ENCODE measurements at places on chromosomes 3 and 15.
A peak's percentile ranks its signal among the peaks of the same experiment; 100 is the strongest.

- no peak for DNase-seq
Measured at GRCh38 chr3:160435747-160436146, 13.8 kb downstream of the TRIM59 start.

DNA sequence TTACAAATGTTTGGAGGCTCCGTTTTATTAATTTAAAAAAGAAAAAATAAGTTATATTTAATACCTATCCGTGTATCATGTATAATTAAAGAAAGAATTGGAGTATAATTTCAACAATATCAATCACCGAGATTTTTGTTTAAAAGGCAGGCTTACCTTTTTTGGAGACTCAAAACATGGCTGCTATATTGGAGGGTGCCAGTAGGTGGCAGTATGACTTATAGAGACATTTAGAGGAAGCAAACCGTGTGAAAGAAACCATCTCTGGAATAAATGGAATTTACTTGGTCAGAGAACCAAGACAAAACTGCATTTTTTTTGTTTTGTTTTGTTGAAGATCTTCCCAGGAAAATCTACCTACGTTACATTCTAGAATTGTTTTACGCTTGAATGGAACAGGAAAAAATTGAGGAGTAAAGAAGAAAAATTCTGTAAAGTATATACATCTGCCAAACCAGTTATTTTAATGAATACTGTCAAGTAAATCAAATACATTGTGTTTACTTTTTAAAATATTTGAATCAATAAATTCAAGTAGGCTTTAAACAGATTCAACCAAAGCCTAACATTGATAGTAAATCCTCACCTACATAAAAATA, 802.6 kb upstream of the ALCAM start:
- DNase-seq, result peak; percentile 84

DNA sequence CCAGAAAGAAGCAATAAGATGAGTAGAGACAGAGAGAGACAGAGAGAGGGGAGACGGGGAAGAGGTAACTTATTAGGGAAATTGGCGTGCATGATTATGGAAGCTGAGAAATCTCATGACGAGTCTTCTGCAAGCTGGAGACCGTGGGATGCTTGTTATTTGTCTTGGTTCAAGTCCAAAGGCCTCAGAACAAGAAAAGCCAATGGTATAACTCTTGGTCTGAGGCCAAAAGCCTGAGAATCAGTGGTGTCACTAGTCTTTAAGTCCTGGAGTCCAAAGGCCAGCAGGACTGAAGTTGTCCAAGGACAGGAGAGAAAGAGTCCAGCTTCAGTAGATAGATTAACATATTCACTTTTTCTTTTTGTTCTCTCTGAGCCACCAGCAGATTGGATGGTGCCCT, 613.6 kb downstream of the CADM2 start:
- no peak for DNase-seq

GRCh38 chr15:96736384-96736783, 405.9 kb downstream of the NR2F2 start:
- DNase-seq, result no peak

DNA sequence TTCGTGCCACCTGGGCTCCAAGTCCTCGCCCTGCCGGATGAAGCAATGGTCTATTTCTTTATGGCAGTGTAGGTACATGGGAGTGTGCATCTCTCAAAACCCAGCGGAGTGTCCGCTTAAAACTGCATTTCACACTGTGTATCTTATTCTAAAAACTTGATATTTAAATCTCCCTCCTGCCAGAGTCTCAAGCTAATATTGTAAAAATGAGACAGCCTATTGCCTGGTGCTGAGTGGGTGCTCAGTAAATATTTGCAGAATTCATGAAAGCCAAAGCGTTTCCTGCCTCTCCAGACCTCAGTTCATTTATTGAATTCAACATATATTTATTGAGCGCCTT, 330 bp upstream of the TBC1D2B start:
- DNase-seq, result no peak

GRCh38 chr3:20055020-20055775, 15.0 kb downstream of the KAT2B start:
- DNase-seq, result peak; percentile 25

GRCh38 chr3:97880267-97880666, 58.5 kb downstream of the CRYBG3 start:
- no peak for DNase-seq

DNA sequence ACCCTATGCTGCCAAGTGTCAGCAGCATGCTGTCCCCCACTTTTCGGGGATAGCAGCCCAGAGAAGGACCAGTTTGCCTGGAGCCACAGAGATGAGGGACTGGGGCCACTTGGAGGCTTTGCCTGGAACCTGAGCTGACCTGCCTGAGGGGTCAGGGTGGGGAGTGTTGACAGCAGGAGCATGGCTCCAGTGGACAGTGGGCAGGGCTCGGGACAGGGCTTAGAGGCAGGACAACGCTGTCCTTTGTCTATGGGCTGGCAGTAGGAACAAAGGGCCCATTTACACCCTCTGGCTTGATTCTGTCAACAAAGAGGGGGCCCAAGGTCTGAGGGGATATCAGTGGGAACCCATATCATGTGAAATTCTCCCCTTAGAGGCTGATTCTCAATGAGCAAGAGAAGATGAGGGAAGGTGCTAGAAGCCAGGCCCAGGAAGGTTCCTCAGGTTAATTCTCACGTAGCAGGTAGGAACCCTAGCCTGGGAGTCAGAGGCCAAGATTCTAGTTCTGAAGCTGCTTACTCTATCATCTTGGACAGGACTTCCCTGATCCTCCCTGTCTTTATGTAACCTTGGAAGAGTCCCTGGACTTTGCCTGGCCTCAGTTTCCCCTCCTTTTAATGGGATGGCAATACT, 29.7 kb upstream of the HHATL start:
- DNase-seq, result no peak

- no peak for DNase-seq
Measured at GRCh38 chr15:42048821-42049200, 28.0 kb upstream of the PLA2G4E start.

- DNase-seq, result no peak
Measured at GRCh38 chr3:139830817-139831216, 104.2 kb upstream of the CLSTN2 start.

DNA sequence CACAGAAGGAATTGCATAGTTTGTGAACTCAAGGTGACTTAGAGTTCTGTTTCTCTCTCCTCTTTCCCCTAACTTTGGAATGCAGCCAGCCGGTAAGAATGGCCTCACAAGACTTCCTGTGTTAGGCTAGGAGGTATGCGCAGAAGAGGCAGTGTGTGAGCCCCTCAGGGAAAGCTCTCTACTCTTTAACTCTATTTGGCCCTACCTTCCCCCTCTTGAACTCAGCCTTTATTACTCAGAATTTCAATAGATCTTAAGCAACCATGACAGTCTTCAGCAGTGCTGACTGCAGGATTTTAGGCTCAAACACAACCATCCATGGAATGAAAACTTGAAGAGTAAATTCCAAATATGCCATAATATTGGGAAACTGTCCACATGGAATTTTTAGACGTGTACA, 209.5 kb downstream of the DTWD1 start:
- DNase-seq, result no peak

DNA sequence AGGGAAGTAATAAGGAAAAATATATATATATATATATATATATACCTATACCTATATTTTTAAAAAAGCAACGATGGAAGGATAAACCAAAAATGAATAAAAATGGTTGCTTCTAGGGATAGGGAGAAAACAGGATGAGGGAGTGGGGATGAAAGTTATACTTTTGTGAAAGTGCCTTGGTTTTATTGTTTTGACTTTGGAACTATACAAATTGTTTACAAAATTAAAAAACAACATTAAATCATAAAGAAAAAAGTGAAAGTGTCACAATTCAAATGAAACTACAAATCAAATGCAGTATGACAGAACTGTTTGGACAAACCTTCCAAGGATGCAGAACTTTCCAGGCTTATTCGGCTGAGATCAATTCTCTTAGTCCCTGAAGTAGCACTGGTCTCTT, 54.4 kb downstream of the SLC24A1 start:
- DNase-seq, result no peak

- DNase-seq, result no peak
Measured at GRCh38 chr3:61617651-61618050, 56.3 kb downstream of the PTPRG start.

- DNase-seq, result no peak
Measured at GRCh38 chr3:195221876-195222617, 48.9 kb downstream of the XXYLT1 start.

DNA sequence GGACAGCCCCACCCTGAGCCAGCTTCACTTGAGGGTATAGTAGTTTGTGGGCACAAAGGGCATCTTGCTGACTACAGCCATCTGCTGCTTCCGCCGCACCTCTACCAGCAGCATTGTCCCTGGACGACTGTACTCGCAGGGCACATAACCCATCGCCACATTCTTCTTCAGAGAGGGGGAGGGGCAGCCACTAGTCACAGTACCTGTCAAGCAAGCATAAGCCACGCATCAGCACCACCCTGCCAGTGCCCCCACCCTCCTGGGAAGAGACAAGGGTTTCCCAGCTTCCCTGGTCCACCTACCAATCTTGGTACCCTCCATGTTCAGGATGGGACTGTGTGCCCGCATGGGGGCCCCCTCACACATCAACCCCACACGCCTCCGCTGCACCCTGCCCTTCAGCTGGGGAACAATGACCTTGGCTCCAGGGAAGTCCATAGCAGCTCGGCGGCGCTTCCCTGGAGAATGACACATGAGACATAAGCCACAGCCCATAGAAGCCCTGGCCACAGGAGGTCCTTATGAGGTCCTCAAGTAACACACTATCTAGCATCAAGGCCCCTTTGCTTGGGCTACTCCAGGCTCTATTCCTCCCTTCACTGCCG, 4.7 kb downstream of the AMT start:
- DNase-seq, result no peak

DNA sequence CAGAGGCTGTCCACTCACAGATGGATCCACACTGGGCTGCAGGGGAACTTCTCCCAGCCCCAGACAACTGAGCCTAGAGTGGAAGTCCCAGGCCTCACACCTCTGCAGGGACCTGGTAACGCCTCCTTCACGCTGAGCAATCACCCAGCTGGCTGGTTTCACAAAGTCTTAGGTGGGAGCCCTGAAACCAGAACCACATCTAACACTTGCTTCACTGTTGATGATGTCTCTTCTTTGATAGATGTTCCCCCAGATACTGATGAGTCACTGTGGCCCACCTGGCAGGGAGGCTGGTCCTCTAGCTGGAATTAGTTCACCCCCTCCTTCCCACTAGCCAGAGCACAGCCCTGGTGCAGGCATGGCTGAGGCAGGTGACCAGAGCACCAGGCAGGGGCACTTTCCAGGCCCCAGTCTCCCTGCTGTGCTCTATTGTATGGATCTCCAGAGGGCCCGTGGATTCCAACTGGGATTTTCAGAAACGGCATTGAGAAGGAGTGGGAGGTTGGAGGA, 33.5 kb downstream of the MYL3 start:
- peak; percentile 65 for DNase-seq

DNA sequence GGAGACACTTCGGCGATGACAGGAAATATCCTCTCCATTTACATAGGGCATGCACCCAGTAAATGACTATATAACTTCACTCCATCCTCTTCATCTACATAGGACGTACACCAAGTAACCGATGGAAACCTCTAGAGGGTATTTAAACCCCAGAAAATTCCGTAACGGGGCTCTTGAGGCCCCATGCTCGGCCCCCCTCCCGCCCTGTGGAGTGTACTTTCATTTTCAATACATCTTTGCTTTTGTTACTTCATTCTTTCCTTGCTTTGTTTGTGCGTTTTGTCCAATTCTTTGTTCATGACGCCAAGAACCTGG, 7.5 kb upstream of the FAM107A start:
- peak; percentile 23 for DNase-seq

- no peak for DNase-seq
Measured at GRCh38 chr15:78717956-78718656, 77.1 kb upstream of the CHRNB4 start.

DNA sequence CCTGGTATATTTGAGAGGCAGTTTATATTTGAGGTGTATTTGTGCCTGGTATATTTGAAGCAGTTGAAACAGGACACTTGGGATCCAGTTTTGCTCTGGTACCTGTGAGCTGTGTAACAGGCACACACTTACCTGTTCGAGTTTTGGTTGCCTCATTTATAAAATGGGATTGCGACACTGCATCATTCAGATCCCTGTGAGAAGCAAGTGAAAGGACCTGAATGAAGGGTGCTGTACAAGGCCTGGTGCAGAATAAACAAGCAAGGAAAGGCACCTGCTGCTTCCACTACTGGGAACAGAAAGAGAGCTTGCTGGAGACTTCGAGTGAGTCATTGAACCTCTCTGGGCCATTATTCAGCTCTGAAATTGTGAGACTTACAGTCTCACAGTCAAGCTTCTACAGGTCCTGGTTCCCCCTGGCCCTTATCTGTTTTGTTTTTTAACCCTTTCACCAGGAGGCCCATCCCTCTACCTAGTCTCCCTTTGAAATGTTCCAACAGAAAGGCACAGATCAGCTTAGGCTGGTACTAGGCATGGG, 11.5 kb downstream of the FETUB start:
- DNase-seq, result no peak
